ENCODE measurements at places on chromosomes 3 and 15. TPM values are rescaled to one million over a fixed set of nuclear protein-coding genes. Genes with fewer than 3 reads are reported as not detected.

GRCh38 chr3:192831801-192832347, 85.8 kb downstream of the MB21D2 start:
- no peak for DNase-seq

DNA sequence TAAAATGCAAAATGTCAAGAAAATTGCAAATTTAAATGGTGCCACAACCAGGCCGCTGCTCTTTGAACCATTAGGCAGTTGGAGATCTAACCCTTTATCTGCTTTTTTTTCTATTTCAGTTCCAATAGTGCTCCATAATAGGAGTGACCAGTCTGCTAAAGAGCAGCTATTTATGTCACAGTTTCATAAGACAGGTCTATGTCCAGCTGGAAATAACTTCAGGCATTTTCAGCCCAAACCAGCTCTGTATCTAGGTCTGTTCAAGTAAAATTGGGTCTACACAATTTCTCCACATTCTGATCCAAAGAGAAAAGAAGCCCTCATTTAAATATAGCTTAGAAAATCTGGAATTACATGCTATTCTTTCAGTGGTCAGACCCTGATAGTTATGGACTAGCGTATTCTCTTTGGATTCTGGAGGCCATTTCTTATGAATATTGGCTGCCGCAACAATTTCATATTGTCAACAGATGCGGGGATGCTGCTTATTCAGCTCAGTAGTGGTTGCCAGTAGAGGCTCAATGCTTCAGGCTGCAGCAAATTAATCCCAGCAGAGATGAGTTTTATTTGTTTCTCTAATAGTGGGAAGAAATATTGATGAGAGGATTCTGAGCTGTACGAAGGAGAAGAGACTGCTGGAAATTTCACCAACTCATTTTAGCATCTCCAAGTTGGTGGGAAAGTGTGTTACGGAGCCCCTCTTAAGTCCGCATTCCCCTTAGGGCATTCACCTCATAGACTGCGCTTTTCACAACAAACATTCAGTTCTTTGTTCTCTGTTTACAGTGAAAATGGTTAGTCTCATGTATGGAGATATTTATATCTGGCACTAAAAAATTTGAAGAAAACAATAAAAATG, 887.0 kb downstream of the ROBO1 start:
- no peak for DNase-seq

GRCh38 chr3:23239211-23240068, 36.3 kb downstream of the UBE2E2 start:
- DNase-seq, result no peak

GRCh38 chr3:13268961-13269441, 151.1 kb downstream of the NUP210 start:
- DNase-seq, result no peak

GRCh38 chr3:8538913-8539312, 37.3 kb downstream of the LMCD1 start:
- no peak for DNase-seq

GRCh38 chr3:85360742-85361387, 402.1 kb downstream of the CADM2 start:
- peak; percentile 54 for DNase-seq

DNA sequence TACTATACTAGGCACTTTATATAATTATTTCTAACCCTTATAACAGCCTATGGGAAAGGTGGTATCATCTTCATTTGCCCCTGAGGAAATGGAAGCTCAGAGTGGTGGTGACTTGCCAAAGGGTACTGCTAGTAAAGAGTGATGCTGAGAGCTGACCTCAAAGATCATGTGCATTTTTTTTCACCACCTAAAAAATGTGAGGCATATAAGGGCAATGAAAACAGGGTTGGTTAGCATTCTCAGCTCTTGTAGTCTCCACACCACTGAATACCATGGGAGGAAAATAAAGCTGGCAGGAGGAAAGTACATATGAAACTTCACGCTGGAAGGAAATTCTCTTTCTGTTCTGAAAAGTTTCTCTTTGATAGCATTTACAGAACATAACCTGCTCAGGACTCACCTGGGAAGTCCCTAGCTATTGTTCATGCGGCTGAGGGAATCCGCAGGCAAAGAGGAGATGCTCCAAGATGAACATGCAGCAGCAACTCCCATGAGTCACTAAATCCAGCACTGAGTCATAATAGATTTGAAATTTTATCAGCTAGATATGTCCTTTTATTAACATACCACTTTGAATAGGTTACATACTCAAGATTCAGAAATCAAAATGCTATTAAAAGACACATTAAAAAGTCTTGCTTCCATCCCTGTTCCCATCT, 17.3 kb downstream of the FAIM start:
- no peak for DNase-seq

GRCh38 chr3:46276497-46277099, 34.3 kb downstream of the CCR3 start:
- peak; percentile 67 for DNase-seq

DNA sequence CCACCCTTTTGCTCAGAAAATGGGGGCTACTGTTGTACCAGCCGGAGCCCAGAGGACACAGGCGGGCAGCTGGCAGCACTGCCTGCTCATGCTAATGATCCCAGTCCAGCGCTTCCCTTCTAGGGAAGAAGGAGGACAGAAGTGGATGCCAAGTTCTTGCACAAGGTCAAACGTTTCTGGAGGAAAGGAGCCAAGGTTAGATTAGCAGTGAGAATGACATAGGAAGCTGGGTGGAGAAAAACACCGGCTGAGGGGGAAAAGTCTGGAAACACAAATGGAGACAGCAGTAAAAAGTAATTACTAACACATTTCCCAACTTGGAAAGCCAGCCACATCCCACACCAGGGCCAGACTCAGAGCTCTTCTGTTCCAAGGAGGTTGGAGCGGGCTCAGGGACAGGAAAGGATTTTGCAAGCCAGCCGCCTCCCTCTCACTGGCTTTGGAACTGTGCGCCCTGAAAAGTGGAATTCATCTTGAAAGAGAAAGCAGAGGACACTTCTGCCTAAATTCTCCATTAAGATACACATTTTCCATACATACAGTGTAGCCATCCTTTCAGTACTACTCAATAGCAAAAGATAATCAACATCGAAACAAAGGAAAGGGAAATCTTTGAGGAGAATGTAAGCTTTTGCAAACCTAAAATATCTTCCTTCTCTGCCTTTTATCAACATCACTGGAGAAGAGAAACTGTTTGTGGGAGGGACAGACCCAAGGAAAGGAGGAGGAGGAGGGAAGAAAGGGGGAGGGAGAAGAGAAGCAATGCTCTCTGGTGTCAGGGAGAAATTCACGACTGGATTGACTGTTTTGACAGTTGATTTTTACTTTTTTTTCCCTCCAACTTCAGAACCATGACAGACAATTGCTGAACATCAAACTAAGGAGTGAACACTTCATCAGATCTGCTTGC, 133.6 kb downstream of the CD47 start:
- DNase-seq, result no peak

- no peak for DNase-seq
Observed at GRCh38 chr3:107798381-107798780, 275.6 kb downstream of the BBX start.

DNA sequence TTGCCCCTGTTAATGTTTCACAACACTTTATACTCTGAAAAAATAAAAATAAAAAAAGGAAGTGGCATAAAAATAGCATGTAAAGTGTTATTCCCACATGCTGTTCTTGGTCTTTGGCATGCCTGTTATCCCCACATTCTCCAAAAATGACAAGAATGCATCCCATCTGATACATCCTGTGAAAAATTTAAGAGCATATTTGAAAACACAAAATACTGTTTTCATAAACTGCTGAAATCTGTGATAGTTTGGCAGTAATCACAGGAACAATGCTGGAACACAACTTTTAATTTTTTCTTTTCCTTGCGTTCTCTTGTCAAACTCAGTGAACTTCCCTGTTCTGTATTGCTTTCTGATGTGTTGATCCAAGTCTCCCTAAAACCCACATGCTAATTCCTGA, 288.8 kb downstream of the ROBO2 start:
- no peak for DNase-seq

GRCh38 chr15:67480741-67481140, 40.2 kb upstream of the C15orf61 start:
- DNase-seq, result no peak

DNA sequence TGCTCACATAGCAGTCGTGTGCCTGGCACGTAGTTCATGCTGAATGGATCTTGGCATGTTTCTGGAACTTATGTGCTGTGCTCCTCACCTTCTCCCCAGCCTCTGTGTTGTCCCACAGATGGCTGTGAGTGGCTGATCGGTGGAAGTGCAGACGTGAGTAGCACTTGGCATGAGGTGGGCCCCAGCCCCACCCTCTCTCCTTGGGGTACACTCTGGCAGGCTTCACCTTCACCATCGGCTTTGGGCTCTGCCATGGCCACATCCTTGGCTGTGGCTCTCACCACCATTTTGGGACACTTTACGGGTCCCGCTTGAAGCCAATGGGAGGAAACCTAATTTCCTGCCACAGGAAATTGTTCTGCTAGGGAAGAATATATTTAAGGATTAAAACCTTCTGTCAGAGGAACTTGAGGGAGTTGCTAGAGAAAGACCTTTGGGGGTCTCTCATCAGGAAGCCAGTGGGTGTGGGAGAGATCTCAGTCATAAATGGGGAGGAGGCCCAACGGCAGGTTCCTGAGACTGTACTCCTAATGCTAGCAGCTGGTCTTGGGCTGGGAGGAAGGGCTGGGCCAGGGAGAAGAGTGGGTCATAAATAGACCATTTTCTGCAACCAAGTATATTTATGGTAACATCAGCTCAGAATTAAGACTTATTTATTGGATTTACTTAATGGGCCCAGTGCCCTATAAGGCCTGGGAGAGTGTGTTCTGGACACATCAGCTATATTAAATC, 92.3 kb downstream of the SMAD3 start:
- DNase-seq, result no peak

DNA sequence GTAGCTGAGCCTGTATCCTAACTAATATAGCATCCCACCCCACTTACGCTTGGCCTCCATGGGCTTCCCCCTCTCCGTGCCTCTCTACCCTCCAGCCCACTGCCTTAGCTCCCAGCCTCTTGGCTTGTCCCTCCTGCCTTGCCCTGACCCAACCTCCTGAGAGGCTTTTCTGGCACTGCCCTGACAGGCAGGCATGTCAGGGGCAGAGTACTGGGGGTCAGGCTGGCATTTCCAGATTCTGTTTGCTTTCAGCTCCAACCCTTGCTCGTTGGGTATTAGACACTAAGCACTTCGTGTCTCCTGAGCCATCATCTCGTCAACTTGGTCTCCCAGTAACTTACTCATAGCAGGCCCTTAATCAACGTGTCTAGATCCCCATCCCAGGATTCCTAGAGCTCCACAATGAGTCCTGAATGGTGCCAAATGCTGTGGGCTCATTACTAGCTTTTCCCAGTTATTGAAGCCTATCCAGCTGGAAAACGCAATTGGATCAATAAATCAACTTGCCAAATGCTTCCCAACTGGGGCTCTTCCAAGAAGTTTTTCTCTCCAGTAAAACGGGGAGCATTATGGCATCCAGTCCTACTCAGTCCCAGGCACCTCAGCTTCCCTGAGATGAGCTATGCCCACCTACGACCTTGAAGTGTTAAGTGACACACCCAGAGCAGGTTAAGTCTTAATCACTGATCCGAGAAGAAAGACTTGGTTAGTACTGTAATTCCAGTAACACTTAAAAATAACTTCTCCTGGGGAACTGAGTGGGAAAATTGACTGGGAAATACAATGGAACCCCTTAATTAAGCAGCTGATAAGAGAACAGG, 78.5 kb upstream of the DLG1 start:
- DNase-seq, result peak; percentile 50

GRCh38 chr15:45331972-45332371, 46.4 kb downstream of the GATM start:
- no peak for DNase-seq

DNA sequence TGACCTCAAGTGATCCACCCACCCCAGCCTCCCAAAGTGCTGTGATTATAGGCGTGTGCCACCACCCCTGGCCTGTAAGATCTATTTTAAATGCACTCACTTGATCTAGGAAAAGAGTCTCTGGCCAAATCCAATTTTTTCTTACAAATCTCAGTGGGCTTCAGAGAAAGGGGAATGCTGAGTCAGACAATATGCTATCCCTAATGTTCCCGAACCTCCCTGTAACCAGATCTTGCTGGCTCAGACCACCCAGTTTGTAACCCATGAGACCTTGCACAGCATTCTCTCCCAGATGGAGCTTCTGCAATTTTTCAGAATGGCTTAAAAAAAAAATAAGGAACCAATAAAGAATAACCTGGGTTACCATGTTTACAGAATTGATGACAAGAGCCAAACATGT, 205.8 kb downstream of the RYR3 start:
- DNase-seq, result no peak

DNA sequence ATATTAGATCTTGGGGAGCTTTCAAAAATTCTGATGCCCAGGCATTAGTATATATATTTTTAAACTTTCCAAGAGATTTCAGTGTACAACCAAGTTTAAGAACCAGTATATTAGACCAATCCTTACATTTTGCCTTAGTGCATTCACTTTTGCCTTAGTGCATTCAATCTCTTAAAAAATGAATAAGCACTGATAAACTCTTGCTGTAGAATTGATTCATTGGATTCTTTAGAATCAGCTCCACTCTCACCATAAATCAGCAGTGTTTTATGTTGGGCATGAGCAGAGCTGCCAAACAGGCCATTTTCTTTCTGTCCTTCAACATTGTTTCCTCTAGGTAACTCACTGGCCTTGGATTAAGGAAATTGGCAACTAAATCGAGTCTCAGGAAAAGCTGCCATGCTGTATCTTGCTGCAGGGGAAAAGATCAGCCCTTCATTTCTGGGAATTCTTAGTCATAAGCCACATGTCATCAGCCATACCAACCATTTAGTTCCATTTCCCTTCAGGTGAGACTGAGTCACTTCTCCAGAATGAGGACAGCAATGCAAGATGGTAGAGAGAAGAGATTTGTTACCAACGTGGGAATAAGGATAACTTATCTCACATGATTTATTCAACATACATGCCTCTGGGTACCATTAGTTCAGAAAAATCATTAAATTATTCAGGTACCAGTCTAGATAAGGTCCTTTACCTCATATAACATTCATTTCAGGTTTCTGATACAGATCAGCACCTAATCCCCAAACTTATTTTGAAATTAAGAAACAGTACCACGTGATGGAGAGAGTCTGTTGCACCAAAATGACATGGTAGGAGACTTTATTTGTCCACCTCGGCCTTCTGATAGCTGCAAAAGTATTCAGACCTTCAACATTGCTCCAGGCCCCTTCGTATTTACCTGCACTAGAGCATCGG, 192.5 kb downstream of the P3H2 start:
- DNase-seq, result no peak

GRCh38 chr3:192494174-192494573, 233.2 kb downstream of the FGF12 start:
- DNase-seq, result no peak

- no peak for DNase-seq
Observed at GRCh38 chr15:73024168-73024567, 28.1 kb upstream of the NEO1 start.

DNA sequence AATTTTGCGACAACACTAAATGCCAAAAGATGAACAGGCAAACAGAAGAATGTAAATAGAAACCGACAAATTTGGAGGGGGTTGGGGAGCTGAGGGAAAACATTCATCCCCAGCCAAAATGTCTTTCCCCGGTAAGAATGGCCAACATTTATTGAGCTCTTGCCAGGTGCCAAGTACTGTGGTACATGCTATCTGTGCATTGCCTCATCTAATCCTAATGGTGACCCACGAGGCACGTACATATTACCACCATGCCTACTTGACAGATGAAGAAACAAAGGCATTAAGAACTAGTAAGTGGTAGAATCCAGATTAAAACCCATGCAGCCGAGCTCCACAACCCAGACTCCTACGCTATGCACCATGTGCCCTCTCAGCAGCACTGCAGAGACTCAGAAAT, 205.7 kb downstream of the STT3B start:
- DNase-seq, result no peak

DAZL gene
- not detected for total RNA-seq

ATP8B4 gene
- 6.8 TPM for total RNA-seq

CD200 gene
- total RNA-seq, result 0.38 TPM

CASR gene
- total RNA-seq, result 0.30 TPM

CPLX3 gene
- total RNA-seq, result not detected

RTF1 gene
- total RNA-seq, result 10.5 TPM

COL7A1 gene
- 2.5 TPM for total RNA-seq
